ENCODE measurements at places on chromosomes 7 and 10.

DNA sequence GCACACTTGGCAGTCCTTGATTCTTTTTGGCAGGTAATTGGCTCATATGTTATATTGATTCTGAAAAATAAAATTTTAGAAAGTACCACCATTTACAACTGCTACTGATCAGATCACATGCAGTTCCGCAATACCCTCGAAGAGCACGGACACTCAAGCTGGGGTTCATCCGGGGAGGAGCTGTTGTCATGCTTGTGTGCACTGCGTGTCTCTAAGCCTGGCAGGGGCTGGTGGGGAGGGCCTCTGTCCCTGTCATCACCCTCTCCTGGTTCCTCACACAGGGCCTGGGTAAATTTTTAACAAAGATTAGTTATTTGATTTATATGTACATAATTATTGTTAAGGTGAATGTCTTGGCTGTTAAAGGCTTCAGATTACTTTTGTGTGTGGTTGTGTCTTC, 45.2 kb downstream of the TRRAP start:
- no peak for DNase-seq

- no peak for DNase-seq
Observed at GRCh38 chr7:83362871-83363550, 200.3 kb upstream of the PCLO start.

DNA sequence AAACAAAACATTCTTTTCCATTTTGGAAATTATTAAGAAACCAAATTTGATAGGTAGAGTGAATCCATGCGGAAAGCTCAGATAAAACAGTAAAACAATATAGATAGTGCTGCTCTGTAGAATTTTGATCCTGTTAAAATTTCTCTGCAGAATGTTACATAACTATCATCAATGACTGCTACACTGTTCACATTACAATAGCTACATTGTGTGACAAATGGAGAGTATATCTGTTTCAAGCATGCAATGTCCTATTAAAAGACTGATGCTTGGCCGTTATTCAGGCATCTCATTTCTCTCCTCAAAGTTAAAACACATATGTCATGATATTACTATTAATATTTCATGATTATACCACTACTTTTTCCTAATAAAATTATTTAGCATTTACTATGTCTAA, 14.7 kb upstream of the TMEM106B start:
- DNase-seq, result no peak

DNA sequence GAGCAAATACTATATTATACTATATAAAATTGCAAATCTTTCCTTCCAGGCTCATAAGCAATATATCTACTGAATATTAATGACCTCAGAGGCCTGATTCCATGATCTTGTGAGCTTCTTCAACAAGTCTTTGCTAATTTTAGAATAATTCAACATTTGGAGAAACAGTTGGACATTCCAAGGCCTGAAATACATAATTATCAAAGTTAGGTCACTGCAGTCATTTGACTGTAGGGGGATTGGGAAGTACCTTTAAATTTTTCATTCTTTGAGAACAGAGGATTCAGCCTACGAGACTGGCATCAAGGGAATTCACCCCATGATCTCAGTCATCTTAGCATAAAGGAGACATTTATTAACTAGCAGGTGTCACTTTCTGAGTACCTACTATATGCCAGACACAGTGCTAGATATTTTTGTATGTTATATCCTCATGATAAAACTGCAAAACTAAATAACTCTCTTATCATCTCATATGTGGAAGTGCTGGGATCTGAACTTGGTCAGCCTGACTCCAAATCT, 85.4 kb downstream of the DOCK4 start:
- DNase-seq, result no peak

DNA sequence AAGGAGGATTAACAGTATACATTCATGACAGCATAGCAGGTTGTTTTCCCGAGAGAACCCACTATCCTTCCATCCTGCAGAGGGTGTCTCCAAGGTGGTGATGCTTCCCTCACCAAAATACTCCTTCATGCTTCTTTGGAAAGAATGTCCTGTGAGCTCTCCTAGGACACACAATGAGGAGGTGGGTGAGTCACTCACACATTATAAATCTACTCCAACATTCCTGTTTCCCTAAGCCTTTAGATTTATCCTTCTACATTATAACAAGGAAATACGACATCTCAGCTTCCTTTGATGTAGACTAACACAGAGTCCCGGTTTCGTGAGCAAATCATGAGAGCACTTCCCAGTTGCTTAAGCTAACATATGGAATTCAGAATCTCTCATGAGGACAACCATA, 689.7 kb upstream of the CELF2 start:
- no peak for DNase-seq

DNA sequence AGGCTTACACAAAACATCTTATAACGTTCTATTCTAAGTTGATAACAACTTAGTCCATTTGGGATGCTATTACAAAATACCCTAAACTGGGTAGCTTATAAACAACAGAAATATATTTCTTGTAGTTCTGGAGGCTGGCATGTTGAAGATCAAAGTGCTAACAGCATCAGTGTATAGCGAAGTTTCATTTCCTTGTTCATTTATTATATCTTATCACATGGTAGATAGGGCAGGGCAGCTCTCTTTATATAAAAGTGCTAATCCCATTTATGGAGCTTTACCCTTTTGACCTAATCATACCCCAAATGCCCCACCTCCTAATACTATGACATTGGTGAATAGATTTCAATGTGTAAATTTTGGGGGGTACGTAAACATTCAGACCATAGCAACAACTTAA, 6.3 kb downstream of the CASP7 start:
- no peak for DNase-seq

DNA sequence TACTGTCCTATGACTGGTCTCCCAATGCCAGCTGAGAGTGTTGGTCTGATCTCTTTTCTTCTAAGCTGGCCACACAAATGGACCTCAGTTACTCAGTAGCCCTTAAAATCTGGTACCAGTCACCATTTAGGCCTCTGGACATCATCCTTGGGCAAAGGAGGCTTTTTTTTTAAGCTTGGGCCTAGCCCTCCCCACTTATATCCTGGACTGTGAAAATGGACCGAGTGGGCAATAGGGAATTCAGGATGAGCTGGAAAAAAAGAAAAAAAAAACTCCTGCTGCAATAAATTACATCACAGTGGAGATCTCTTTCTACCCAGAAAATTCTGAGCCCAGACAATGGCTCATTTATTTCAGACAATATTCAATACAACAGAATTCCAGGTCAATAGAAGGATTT, 68.4 kb downstream of the PARP12 start:
- DNase-seq, result no peak

DNA sequence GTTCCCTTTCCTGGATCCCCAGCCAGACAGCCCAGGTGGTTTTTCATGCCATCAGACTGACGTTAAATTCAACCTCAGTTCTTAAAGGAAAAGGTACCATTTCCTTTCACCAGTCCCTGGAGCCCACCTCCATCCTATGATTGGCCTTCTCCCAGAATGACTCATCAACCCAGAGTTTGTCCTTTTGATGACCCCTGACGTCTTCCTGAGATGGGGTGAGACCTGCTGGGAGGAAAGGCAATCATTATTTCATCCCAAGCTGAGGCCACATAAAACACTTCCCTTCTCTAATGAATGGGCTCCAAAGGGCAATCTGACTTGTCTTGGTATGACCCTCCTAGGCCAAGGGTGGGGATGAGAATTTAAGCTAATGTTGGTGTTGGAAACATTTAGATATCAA, 750.7 kb downstream of the SUGCT start:
- no peak for DNase-seq

DNA sequence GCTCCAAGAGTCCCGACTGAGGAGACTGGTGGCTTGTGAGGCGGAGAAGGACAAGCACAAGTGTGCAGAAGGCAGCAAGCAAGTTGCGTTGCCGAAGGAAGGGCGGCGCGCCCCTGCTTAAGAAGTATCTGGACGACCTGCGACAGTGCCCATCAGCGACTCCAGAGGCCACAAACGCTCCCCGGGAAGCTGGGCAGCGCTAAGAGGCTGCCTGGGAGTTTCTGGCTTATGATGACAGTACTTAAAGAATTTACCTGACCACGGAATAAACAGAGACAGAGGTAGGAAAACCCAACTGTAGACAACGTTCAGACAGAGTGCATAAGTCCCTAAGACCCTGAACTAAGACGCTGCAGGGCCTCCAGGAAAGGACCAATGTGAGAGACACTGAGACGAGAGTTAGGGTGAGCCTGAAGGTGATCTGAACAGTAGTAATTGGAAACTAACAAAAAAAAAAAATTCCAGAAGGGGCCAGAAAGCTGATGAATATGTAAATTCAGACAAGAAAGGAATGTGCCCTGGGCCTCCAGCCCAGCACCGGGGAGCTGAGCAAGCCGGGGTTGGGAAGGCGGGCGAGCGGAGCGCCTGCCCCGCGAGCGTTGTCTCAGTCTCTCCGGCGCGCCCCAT, 1.0 kb downstream of the OSBPL3 start:
- no peak for DNase-seq

- no peak for DNase-seq
Observed at GRCh38 chr10:131646551-131647525, 254.0 kb upstream of the PPP2R2D start.

DNA sequence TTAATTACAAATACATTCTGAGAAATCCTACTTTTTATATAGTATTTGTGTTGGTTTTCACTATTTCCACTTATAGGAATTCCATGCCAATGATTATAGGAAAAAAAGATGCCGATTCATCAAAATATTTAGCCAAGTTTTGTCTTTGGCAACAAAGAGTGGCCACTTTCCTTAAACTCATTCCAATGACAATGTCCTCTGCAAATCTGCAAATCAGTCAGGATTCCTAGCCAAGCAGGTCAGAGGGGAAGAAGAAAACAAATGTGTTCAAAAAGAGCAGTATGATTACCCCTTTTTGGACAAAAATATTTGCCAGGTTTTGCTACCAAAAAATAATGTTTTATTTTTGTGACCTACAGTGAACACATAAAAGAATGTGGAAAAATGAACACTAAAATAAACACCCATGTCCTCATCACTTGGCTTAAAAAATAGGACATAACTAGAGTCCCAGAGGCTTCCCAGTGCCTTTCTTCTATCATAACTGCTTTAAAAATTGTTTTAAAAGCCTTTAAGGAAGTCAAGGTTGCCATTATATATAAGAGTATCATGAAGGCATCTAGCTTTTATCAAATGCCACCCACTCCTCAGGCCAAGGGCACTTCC, 125.9 kb downstream of the ADAM12 start:
- no peak for DNase-seq

DNA sequence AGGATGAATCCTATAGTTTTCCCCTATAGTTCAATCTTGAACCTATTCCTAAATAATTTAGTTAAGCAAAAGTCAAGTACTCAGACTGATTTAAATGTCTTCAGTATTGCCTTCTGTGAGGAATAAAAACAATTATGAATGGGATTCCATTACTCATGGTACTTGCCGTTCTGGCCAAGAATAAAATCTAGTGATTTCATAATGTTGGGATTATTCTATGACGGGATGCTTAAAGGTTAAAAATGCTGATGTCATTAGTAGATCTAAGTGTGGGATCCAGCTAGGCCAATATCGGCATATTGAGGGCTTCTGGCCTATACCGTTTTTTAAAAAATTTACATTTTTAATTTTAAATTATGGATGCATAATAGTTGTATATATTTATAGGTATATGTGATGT, 5.3 kb downstream of the BPGM start:
- DNase-seq, result no peak

GRCh38 chr7:44227911-44228310, 27.1 kb downstream of the YKT6 start:
- DNase-seq, result no peak

DNA sequence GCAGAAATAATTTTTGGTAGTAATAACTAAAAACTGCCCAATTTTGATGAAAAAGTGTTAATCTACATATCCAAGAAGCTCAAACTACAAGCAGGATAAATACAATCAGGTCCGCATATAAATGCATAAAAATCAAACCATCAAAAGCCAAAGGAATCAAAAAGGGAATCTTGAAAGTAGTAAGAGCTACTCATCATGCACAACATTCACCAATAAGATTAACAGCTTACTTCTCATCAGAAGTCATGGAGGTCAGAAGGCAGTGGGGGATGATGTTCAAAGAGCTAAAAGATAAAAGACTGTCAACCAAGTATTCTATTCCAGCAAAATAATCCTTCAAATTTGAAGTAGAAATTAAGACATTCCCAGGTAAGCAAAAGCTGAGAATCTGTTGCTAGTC, 76.4 kb downstream of the CRPPA start:
- DNase-seq, result no peak

All from stimulated activated CD8-positive, alpha-beta memory T cell treated with anti-CD3 and anti-CD28 coated beads, Interleukin-12 subunit alpha, Interleukin-12 subunit beta, amount 100 ng/mL, for 4 hours (primary cell).